Caco-2 (cell line): ENCODE measurements at places on chromosomes 13 and 19. TPM values are rescaled to one million over a fixed set of nuclear protein-coding genes. Genes with fewer than 3 reads are reported as not detected.

- H3K4me1 ChIP-seq, result peaks cover 15% of the 10 kb centered on the region
- no peak overlapping the region for H3K4me3 ChIP-seq
Observed at GRCh38 chr13:74129500-74130191, 4.6 kb downstream of the KLF12 start.

- H3K36me3 ChIP-seq, result peaks cover 2% of the 10 kb centered on the region; the same call in 1 of the 2 replicates
- H3K27ac ChIP-seq, result peak overlapping the region; percentile 98
- peak overlapping the region; percentile 55 for H3K4me3 ChIP-seq
- H3K4me1 ChIP-seq, result peaks cover 4% of the 10 kb centered on the region
- no peaks in the 10 kb centered on the region for H3K27me3 ChIP-seq
- no peak for DNase-seq
Observed at GRCh38 chr19:10653482-10653731, 739 bp upstream of the ILF3 start.

DNA sequence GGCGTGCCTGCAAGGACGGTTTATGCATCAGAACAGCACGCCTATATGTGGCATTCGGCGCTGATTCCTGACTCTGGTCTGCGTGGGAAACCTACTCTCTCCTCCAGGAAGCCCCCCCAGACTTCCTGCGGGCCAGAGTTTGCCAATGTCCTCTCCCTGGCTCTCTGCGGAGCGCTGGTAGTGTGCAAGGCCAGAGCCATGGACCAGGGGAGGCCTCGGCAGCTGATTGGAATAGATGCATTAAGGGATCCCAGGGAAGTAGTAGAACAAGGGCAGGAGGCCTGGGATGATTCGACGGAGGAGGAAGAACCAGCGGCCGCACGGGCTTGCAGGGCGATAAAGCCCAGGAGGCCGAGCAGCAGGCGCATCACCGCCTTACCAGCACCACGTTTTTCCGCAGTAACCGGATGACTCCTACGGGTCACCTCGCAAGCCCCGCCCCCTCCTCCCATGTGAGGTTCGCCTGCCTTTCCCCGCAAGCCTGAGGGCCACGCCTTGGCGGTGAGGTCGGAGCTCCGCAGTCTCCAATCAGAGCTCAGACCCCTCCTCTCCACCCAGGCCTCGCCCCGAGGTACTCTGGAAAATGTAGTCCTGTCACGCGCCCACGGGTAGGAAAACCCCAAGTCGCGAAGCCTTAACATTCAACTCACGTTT lies 5.0 kb downstream of the CLEC11A start:
- DNase-seq, result peak; percentile 53
- no peaks in the 10 kb centered on the region for H3K4me1 ChIP-seq
- no peaks in the 10 kb centered on the region for H3K27me3 ChIP-seq
- H3K27ac ChIP-seq, result no peak overlapping the region

GRCh38 chr13:76499891-76500290 lies 386.3 kb downstream of the KCTD12 start:
- no peaks in the 10 kb centered on the region for H3K36me3 ChIP-seq
- H3K4me1 ChIP-seq, result no peaks in the 10 kb centered on the region
- DNase-seq, result no peak
- H3K27me3 ChIP-seq, result no peaks in the 10 kb centered on the region
- no peak overlapping the region for H3K4me3 ChIP-seq

- H3K4me3 ChIP-seq, result no peak overlapping the region
- peaks cover 36% of the 10 kb centered on the region for H3K4me1 ChIP-seq
- H3K27ac ChIP-seq, result peak overlapping the region; percentile 59
- DNase-seq, result no peak
- no peaks in the 10 kb centered on the region; the same call in 1 of the 2 replicates for H3K36me3 ChIP-seq
Observed at GRCh38 chr13:40568246-40569023, 98.0 kb downstream of the FOXO1 start.

GRCh38 chr19:7115721-7116120 lies 46.2 kb downstream of the ZNF557 start:
- DNase-seq, result no peak
- no peaks in the 10 kb centered on the region for H3K27me3 ChIP-seq
- no peak overlapping the region for H3K4me3 ChIP-seq
- H3K4me1 ChIP-seq, result no peaks in the 10 kb centered on the region

DNA sequence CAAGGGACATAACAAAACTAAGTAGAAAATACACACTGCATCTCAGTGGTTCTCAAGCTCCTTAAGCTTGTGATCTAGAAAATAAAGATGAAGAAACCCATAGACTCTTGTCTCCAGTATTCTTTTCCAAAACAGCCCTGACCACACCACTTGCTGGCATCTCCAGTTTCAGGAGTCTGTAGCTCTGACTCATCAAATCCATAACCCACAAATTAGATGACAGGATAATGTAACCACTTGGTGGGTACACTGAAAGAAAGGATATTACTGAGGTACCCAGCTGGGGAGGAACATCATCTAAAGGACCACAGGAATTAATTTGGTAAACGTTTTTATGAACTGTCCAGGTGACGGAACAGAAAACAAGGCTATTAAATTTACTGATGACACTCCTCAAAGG lies 214.7 kb downstream of the VWA8 start:
- DNase-seq, result no peak
- no peaks in the 10 kb centered on the region for H3K27me3 ChIP-seq
- H3K27ac ChIP-seq, result no peak overlapping the region

N4BP2L1 gene
- 7.9 and 9.3 TPM in 2 replicates for total RNA-seq

- H3K4me3 ChIP-seq, result no peak overlapping the region
- H3K27me3 ChIP-seq, result no peaks in the 10 kb centered on the region
- no peak overlapping the region for H3K27ac ChIP-seq
- no peaks in the 10 kb centered on the region for H3K4me1 ChIP-seq
- DNase-seq, result no peak
Observed at GRCh38 chr13:66087269-66087710, 1142.8 kb downstream of the PCDH9 start.

GRCh38 chr19:496986-497385 lies 700 bp downstream of the MADCAM1 start:
- no peaks in the 10 kb centered on the region for H3K27me3 ChIP-seq
- H3K4me1 ChIP-seq, result no peaks in the 10 kb centered on the region; the same call in 1 of the 2 replicates
- no peak overlapping the region; the same call in 1 of the 2 replicates for H3K4me3 ChIP-seq
- H3K36me3 ChIP-seq, result no peaks in the 10 kb centered on the region
- H3K27ac ChIP-seq, result no peak overlapping the region
- no peak for DNase-seq

GRCh38 chr19:57587529-57587928 lies 3.6 kb downstream of the ZIK1 start:
- no peak overlapping the region for H3K27ac ChIP-seq
- no peak for DNase-seq
- H3K4me1 ChIP-seq, result no peaks in the 10 kb centered on the region
- no peaks in the 10 kb centered on the region for H3K36me3 ChIP-seq

- no peak overlapping the region for H3K27ac ChIP-seq
- no peak for DNase-seq
- peaks cover 12% of the 10 kb centered on the region for H3K4me1 ChIP-seq
- H3K27me3 ChIP-seq, result no peaks in the 10 kb centered on the region
- no peak overlapping the region for H3K4me3 ChIP-seq
Observed at GRCh38 chr13:87999240-87999700, 328.1 kb downstream of the SLITRK5 start.

DNA sequence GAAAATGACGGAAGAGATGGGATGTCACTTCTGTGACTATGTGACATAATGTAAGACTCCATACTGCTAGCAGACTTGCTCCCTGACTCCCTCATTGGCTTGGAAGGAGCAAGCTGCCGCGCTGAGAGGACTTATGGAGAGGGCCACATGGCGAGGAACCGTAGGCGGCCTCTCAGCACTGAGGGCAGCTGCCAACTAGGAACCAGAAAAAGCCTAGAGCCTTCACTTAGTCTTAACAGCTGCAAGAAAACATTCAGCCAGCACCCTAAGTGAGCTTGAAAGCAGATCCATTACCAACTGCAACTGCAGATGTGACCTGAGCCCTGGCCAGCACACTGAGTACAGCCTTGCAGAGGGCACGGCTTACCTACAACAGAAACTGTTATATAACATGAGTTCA lies 33.9 kb downstream of the USP12 start:
- no peak overlapping the region for H3K27ac ChIP-seq
- H3K36me3 ChIP-seq, result no peaks in the 10 kb centered on the region
- no peak overlapping the region for H3K4me3 ChIP-seq
- H3K27me3 ChIP-seq, result no peaks in the 10 kb centered on the region
- H3K4me1 ChIP-seq, result no peaks in the 10 kb centered on the region

DNA sequence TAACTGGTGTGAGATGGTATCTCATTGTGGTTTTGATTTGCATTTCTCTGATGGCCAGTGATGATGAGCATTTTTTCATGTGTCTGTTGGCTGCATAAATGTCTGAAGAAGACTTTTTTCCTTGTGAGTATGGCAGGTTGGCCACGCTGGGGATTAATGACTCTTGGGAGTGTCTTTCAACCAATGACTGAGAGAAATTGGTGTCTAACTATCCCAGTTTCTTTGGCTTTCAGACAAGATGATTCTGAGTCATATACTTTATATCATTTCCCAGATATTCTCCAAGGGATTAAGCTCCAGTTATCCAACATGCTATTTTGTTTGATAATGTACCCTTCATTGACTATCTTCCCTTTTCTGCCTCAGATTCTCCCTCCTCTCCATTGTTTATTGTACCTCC lies 35.5 kb upstream of the CSNK1A1L start:
- no peaks in the 10 kb centered on the region for H3K27me3 ChIP-seq
- no peak overlapping the region for H3K4me3 ChIP-seq
- no peaks in the 10 kb centered on the region for H3K36me3 ChIP-seq
- no peak overlapping the region for H3K27ac ChIP-seq
- no peaks in the 10 kb centered on the region for H3K4me1 ChIP-seq
- no peak for DNase-seq

- DNase-seq, result no peak
- no peaks in the 10 kb centered on the region for H3K27me3 ChIP-seq
- H3K27ac ChIP-seq, result no peak overlapping the region
- peaks cover 26% of the 10 kb centered on the region for H3K4me1 ChIP-seq
Observed at GRCh38 chr13:112759827-112760226, 70.0 kb downstream of the ATP11A start.

DNA sequence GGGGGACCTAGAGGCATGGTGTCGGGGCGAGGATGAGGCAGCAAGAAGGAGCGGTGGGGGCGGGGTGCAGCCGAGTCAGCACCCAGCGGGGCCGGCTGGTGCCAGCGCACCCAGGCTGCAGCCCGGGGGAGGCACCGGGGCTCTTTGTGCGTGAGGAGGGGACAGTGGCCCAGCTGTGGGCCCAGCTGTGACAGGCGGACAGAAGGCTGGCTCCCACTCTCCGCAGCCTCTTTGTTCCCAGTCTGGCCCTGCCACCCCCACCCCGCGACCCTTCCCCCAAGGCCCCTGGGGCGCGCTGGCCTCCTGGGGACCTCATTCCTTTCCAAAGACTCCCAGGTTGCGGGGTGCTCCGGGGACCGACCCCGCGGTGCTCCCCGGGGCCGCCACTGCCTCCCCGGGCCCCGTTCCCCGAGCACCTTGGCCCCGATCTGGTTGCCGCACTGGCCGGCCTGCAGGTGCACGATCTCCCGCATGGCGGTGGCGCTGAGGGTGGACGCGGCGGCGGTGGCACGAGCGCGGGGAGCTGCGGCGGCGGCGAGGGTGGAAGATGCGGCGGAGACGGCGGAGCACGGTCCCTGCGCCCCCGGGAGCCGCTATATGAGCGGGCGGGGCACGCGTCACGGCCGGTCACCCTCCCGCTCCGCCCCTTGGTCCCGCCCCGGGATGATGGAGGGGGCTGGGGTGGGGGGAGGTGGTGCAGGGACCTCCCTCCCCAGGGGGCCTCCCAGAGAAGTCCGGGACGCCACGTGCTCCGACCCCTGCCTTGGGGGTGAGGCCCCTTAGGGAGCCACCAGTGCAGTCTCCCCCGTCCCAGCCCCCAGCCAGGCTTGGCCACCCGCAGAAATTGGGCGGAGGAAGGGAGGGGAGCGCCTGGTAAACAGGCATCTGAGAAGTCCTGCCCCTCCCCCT lies at the start of gene TUBB4A:
TUBB4A (minus strand) TSS at position 570 of the 909 bp plus-strand sequence; CDS start at position 473, 97 bp downstream.
- no peak within 1 kb of the TSS for H3K27ac ChIP-seq
- DNase-seq, result no peak
- H3K27me3 ChIP-seq, result no peaks in the 10 kb centered on the region
- no peaks in the 10 kb centered on the region for H3K36me3 ChIP-seq
- peak within 1 kb of the TSS; percentile 51 for H3K4me3 ChIP-seq

- H3K27ac ChIP-seq, result no peak overlapping the region
- no peak for DNase-seq
- H3K4me1 ChIP-seq, result no peaks in the 10 kb centered on the region
- H3K27me3 ChIP-seq, result no peaks in the 10 kb centered on the region
- H3K4me3 ChIP-seq, result no peak overlapping the region
- no peaks in the 10 kb centered on the region for H3K36me3 ChIP-seq
Observed at GRCh38 chr13:77429320-77430142, 102.6 kb upstream of the MYCBP2 start.

DNA sequence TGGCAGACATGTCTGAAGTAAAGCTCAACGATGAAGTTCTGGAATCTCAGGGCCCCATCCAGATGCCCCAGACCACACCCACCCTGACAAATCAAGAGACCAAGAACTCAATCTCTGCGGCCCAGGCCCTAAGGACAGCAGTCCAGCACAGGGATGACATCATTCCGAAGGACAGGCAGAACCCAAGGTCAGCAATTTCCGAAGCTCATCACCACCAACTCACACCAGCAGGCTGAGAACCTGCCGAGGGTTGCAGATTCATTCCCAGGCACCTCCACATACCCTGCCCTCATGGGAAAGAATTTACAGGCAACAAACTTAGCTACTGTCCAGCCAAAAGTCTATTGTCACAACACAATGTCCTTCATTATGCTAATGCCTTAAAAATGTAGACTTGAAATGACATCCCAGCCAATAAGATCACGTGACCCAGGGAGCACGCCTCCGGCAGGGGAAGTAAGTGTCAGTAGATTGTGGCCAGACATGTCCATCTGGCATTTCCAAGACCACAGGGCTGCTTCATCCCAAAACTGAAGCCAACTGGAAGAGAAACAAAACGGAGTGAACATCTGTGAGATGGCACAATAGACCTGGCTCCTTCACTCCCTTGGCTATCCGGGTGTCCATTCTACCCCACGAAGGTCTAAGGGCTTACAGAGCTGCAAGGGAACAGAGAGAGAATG lies 98.8 kb downstream of the CRYL1 start:
- no peaks in the 10 kb centered on the region for H3K36me3 ChIP-seq
- no peak overlapping the region for H3K27ac ChIP-seq
- no peaks in the 10 kb centered on the region for H3K4me1 ChIP-seq
- DNase-seq, result no peak

LEUTX gene
- not detected in 2 replicates for total RNA-seq

GRCh38 chr19:45119582-45119981 lies 26.6 kb downstream of the PPP1R37 start:
- H3K4me1 ChIP-seq, result peaks cover 12% of the 10 kb centered on the region
- H3K36me3 ChIP-seq, result no peaks in the 10 kb centered on the region
- no peaks in the 10 kb centered on the region for H3K27me3 ChIP-seq
- no peak overlapping the region for H3K27ac ChIP-seq
- DNase-seq, result no peak

GRCh38 chr19:4337906-4338440 lies 654 bp downstream of the STAP2 start:
- no peaks in the 10 kb centered on the region for H3K27me3 ChIP-seq
- peak overlapping the region; percentile 56 for H3K4me3 ChIP-seq
- no peaks in the 10 kb centered on the region for H3K36me3 ChIP-seq
- peaks cover 12% of the 10 kb centered on the region; the same call in 1 of the 2 replicates for H3K4me1 ChIP-seq

DNA sequence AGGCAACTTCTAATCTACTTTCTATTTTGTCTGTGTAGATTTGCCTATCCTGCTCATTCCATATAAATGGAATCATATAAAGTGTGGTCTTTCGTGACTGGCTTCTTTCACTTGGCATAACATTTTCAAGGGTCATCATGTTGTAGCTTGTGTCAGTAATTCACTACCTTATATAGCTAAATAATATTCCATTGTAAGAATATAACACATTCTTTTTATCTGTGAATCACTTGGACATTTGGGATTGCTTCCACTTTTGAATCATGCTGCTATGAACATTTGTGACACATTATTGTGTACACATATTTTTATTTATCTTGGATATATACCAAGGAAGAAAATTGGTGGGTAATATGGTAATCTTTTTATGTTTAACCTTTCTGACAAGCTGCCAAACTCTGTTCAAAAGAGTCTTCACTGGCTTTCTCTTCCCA lies 89.0 kb upstream of the CSNK1A1L start:
- no peaks in the 10 kb centered on the region for H3K36me3 ChIP-seq
- H3K4me3 ChIP-seq, result no peak overlapping the region
- no peak for DNase-seq
